ENCODE measurements at places on chromosomes 4 and X.

DNA sequence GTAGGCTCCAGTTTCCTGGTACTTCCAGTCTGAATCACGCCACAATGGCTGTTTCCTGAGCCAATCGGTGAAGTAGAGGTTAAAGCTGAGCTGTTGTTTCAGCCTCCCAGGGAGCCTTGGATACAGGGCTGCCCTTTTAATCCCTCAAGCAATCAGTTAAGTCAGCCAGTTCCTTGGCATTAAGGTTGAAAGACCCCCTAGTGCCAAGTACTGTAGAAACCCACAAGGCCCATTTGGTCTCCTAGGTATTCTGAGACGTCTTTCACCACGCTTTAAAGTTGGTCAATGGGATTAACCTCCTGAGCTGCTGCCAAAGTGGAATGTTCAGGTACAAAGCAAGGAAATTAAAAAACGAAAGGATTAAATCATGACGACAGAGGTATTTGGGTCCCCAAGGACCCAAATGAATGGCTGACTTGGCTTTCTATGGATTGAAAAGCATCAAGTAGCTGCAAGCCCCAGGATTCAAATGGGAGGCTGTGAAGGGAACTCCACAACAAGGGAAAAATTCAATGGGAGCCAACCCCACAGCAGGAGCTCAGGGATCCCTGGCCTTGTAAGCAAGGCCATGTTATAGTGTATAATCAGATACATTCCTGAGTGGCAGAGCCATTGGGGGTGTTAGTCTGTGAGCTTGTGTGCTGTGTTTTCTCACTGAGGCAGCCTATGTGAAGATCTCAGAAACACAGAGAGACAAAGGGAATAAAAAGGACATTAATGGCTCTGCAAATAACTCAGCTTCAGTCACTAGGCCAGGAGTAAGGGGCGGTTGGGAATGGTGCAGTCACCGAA lies 86.0 kb downstream of the ATG4A start:
- no peak for DNase-seq

DNA sequence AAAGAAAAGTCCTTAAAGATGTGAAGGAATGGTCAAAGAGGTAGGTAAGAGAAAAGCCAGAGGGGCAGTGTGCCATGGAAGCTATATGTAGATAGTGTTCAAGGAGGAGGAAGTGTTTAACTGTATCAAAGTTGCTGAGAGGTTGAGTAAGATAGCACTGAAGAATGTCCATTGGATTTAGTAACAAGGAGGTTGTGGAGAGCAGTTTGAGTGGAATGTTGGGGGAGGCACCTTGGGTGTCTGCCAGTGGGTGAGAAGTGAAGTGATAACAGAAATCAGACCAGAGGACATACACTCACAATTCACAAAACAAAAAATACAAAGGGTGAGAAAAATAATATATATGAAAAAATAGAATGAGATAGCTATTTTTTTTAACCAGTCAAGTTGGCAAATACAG lies 121.3 kb upstream of the AMOT start:
- DNase-seq: no peak

GRCh38 chr4:90357117-90357710 lies 230.0 kb downstream of the CCSER1 start:
- DNase-seq: no peak

- no peak for DNase-seq
These were observed 14.7 kb upstream of the DCHS2 start for GRCh38 chr4:154506253-154506652.

Data from MG63 (cell line).